ENCODE measurements at places on chromosomes 5 and 9. TPM values are rescaled to one million over a fixed set of nuclear protein-coding genes. Genes with fewer than 3 reads are reported as not detected.
A peak's percentile ranks its signal among the peaks of the same experiment; 100 is the strongest.

DNA sequence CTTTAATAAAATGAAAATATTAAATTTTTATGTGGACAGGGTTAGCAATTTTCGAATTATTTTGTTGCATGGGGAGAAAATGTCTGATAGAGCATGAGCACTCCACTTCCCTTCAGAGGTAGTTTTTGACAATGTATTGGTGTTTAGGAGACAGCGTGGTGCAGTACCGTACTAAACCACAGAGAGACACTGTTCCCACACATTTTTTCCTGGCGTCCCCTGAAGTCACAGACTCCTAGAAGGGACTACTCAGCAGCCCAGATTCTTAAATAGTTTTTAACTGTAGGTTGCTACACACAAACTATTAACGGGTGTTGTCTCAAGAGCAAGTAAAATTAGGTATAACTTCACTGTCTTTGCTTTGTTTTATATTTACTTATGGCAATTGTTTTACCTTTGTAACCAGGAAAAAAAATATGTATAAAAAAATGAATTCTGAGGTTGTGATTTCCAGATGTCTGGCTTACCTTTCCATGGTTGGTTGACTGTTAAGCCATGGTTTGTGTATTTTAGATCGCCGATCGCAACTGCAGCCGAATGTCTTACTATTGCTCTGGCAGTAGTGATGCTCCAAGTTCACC is 171.2 kb downstream of the DOCK8 start:
- DNase-seq, result peak; percentile 88
- H3K27ac ChIP-seq, result no peak overlapping the region
- H3K4me1 ChIP-seq, result peaks cover 4% of the 10 kb centered on the region
- H3K27me3 ChIP-seq, result no peaks in the 10 kb centered on the region
- no peak overlapping the region for H3K4me3 ChIP-seq

- DNase-seq, result no peak
- H3K27me3 ChIP-seq, result no peaks in the 10 kb centered on the region
Measured at GRCh38 chr5:113035096-113035495, 58.5 kb downstream of the DCP2 start.

DNA sequence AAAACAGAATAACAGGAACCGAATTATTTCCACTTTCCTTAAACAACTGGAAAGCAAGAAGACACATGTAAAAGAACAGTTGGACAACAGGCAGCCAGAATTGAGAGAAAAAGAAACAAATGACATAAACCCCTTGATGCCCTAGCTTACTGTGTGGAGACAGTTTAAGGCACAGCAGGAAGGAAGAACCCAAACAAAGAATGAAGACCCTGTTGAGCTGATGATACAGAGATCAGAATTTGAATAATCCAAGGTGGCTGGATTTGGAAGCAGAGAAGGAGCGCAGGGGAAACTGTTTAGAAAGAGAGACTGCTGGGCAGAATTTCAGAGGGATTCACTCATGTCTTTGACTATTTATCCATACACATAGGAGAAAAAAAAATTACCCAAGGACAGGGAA is 316.3 kb upstream of the POU5F2 start:
- no peak overlapping the region for H3K27ac ChIP-seq
- no peak overlapping the region for H3K4me3 ChIP-seq
- H3K4me1 ChIP-seq, result no peaks in the 10 kb centered on the region
- H3K36me3 ChIP-seq, result no peaks in the 10 kb centered on the region

GRCh38 chr5:143164557-143164956 is 238.9 kb downstream of the NR3C1 start:
- H3K4me3 ChIP-seq, result peak overlapping the region; percentile 30
- H3K36me3 ChIP-seq, result no peaks in the 10 kb centered on the region
- H3K27me3 ChIP-seq, result no peaks in the 10 kb centered on the region
- peak overlapping the region; percentile 100 for H3K27ac ChIP-seq

GRCh38 chr5:177984584-177985206 is 11.3 kb downstream of the PROP1 start:
- DNase-seq, result peak; percentile 10
- no peaks in the 10 kb centered on the region for H3K36me3 ChIP-seq
- H3K4me3 ChIP-seq, result no peak overlapping the region
- no peak overlapping the region for H3K27ac ChIP-seq
- H3K4me1 ChIP-seq, result no peaks in the 10 kb centered on the region

DNA sequence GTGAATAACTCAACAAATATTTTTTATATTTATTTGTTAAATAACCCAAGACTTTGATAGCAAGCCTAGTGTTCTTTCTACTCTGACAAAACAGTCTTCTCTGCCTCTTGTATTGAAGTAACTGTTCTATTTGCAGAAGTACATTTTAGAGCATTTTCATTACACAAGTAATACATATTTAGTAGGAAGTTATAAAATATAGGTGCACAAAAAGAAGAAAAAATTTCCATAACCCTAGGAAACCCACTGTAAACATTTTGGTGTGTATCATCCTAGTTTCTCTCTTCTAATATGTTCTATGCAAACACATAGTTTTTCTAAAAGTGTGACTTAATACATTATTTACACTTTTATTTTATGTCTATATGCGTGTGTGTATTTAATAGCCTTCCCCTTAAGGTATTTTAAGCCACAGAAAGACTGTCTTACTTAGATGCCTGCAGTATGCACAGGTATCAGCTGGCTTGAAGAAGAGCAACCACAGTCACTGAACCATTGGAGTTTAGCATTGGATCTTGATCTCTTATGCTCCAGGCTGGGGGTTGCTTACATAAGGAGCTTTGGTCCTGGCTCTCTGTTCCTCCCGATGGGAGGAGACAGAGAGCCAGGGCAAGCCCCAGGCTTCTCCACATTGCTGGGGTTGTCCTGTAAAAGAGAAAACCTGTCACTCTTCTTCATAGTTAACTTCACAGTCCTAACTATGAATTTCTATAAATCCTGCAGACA is 3.8 kb downstream of the SELENOP start:
- no peak overlapping the region for H3K27ac ChIP-seq
- H3K27me3 ChIP-seq, result no peaks in the 10 kb centered on the region
- no peaks in the 10 kb centered on the region for H3K36me3 ChIP-seq
- H3K4me1 ChIP-seq, result no peaks in the 10 kb centered on the region
- no peak for DNase-seq
- H3K4me3 ChIP-seq, result no peak overlapping the region

- no peaks in the 10 kb centered on the region for H3K36me3 ChIP-seq
- DNase-seq, result no peak
- H3K27me3 ChIP-seq, result no peaks in the 10 kb centered on the region
- H3K27ac ChIP-seq, result no peak overlapping the region
Measured at GRCh38 chr5:92963800-92964199, 617.2 kb downstream of the NR2F1-AS1 start.

Gene NRARP
- 1.4 TPM for total RNA-seq

Gene SPOCK1
- total RNA-seq, result 0.54 TPM

Gene LCN9
- total RNA-seq, result not detected

Gene C5orf63
- 14.3 TPM for total RNA-seq

Gene SLC24A2
- not detected for total RNA-seq

Data from Karpas-422 (cell line).